ENCODE measurements at places on chromosomes 16 and 17. TPM values are rescaled to one million over a fixed set of nuclear protein-coding genes. Genes with fewer than 3 reads are reported as not detected.

Gene SOST
- not detected for total RNA-seq

GRCh38 chr16:69532641-69533455, 32.9 kb upstream of the NFAT5 start:
- DNase-seq = no peak

DNA sequence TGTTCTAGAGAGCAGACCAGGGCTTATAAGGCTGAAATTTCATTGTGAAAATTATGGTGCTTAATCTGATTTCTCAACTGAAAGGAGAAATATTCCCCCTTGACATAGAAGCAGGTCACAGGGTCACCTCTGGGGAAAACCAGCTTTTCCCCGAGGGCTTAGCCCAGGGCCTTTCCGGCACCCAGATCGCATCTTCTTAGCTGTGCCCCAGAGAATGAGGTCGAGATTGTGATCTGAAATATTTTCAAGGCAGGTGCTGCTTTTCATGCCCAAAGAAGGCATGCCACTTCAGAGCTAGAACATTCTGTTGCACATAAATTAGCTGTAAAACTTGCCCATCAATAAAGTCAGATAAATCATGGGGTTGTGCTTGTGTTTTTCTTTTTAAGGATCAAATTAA, 25.4 kb upstream of the ARHGAP17 start:
- DNase-seq = no peak

- DNase-seq = peak; percentile 54
These were observed 1.2 kb downstream of the CYBC1 start for GRCh38 chr17:82449131-82449882.

DNA sequence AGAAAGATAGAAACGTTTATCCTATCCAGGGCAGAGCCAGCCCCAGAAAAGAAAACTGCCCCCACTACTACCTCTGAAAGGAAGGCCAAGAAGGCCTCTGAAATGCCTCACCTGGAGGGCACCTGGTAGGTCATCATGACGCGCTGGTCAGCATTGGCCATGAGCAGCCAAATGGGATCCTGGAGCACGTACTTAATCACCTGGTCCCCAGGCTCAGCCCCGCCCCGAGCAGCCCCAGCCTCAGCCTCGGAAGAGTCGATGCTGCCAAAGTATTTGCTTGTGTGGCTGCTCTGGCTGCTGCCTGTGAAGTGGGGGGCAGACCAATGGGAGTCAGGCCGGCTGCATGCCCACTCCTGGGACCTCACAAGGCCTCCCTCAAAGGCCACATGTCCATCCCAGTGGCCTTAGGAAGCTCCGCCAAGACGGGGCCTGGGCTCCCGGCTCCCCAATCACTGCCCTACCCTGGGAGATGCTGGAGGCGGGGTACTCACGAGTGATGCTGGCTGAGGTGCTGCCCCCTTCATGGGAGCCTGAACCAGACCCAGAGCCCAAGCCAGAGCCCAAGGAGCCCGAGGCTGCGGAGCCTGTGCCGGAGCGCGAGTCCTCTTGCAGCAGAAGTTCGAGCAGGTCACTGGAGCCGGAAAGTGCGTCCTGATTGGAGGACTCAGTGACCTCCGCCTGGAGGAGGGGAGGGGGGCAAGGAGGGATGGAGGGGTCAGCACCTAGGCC, 9.9 kb downstream of the PER1 start:
- DNase-seq = no peak

GRCh38 chr17:63823659-63824331, 3.4 kb upstream of the PSMC5 start:
- DNase-seq = no peak

Gene NUPR1
- 18.7 TPM for total RNA-seq

DNA sequence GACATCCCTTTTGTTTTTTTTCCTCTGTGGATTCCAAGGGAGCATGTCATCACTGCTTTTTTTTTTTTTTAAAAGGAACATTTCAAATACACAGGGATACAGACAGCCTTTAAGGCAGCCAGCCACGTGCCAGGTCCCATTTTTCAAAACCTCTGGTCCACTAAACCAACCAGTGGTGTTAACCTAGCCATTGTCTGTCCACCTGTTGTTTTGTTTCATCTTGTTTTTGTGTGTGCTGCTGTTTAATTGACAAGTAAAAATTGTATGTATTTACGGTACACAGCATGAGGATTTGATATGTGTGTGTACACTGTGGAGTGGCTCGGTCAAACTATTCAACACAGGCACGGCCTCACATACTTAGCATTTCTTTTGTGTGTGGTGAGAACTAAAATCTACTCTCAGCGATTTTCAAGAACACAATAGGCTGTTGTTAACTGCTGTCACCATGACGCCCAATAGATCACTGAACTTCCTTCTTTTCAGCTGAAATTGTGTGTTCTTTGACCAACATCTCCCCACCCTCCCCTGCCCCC, 19.2 kb downstream of the TMEM114 start:
- DNase-seq = no peak

DNA sequence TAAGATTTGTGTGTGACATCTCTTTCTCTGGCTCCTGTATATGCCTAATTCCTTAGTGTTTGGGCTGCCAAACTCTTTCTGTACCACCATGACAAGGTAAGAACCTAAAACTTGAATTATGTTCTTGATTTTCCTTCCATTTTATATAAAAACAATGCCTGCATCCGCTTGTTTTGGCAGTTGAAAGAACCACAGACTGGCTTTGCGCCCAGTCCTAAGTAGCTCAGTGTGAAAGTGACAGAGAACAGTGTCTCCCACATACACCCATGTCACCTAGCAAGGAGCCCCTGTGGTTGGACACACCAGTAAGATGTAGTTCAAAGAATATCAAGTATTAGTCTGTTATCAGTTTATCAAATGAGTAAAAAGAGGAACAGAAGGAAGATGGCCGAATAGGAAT, 40.7 kb upstream of the SLC6A2 start:
- DNase-seq = no peak

Gene TNFRSF13B
- not detected for total RNA-seq

Gene KRTAP2-3
- total RNA-seq = not detected

GRCh38 chr17:17053446-17054379, 11.5 kb downstream of the MPRIP start:
- no peak for DNase-seq

Gene RAB26
- 4.3 TPM for total RNA-seq

Gene ALDH3A1
- 0.48 TPM for total RNA-seq

Measured in heart right ventricle (tissue), 16 donors.